ENCODE measurements at places on chromosomes 5 and 9.

DNA sequence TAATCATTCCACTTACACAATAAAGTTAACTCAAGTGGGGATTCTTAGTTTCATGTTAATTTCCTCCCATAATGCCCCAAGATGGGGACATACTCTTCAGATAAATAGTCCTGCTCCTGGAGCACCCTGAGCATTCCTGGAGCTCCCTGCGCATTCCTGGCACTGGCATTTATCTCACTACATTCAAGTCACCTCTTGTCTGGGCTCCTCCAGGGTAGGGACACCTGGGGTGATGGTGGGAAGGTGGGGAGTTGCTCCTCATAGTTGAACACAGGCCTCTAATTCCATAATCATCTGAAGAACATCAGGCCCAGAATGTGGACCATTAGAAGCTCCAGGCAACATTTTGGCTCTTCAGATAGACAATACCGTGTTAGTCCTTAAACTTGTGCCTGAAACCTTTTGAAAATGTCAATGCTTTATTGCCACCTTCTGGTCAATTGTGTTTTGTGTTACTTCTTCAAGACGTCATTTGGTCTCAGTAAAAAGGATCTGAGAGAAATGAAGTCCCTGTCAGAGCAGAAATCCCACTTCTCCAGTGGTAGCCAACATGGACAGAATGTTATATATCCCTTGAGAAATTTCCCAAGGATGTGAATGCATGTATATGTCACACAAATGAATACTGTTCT lies 14.2 kb upstream of the AGGF1 start:
- DNase-seq = peak; percentile 61

- DNase-seq = no peak
These were observed 112.6 kb upstream of the CCDC112 start for GRCh38 chr5:115409094-115409493.

GRCh38 chr9:27491154-27491553 lies 32.9 kb upstream of the IFNK start:
- no peak for DNase-seq

DNA sequence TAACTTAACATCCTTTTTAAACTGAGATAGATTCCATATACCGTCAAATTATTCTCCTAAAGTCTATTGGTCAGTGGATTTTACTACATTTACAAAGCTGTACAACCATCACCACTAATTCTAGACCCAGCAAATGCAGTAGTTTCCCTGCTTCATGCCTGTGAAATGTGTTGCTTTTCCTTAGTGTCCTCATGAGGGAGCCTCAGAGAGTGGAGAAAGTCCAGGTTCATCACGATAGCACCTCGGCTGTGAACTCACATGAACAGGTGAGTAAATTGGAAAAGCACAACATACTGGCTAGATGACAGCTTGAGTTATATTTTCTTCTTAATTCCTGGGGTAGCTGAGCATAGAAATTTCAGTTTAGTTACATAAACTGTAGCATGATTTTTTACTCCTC lies 653.7 kb downstream of the MTRR start:
- DNase-seq = no peak

DNA sequence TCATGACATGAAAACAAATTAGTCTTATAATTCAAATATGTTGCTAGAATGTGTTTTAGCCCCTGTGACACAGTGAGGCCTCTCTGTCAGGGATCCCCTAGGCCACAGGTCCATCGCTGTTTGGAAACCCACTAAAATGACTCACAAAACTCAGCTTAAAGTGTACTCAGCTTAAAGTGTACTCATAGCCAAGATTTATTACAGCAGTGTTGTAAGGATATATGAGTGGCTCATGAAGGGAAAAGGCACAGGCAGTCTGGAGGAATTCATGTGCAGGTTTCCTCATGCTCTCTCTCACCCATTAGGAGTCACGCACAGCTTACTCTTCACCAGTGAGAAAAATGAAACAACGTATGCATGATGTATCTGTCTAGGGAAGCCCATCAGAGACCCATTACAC lies 24.4 kb upstream of the TGFBI start:
- peak; percentile 96 for DNase-seq

DNA sequence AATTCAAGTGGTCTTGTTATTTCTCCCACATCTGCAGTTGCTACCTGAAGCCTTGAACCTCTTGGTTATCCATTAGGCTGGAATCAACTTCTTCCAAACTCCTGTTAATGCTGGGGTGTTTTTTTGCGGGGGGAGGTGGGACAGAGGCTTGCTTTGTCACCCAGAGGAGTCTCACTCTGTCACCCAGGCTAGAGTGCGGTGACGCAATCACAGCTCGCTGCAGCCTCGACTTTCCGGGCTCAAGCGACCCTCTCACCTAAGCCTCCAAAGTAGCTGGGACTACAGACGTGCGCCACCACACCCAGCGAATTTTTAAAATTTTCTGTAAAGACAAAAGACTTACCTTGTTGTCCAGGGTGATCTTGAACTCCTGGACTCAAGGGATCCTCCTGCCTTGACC lies 4.4 kb downstream of the SCGB3A1 start:
- no peak for DNase-seq

DNA sequence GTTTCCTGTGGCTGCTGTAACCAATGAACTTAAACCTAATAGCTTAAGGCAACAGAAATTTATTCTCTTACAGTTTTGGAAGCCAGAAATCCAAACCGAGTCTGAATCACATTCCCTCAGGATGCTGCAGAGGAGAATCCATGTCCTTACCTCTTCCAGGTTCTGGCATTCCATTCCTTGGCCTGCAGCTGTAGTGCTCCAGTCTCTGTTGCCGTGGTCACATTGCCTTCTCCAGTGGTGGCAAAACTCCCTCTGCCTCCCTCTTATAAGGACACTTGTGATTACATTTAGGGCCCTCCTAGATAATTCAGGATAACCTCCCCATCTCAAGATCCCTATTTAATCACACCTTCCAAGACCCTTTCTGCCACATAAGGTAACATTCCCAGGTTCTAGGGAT lies 88.7 kb upstream of the SHB start:
- DNase-seq = no peak

GRCh38 chr9:38089387-38090165 lies 20.5 kb upstream of the SHB start:
- DNase-seq = no peak

- no peak for DNase-seq
These were observed 939.3 kb downstream of the CDH18 start for GRCh38 chr5:19048726-19049125.

- no peak for DNase-seq
These were observed 127.0 kb downstream of the TENT4A start for GRCh38 chr5:6840136-6840793.

DNA sequence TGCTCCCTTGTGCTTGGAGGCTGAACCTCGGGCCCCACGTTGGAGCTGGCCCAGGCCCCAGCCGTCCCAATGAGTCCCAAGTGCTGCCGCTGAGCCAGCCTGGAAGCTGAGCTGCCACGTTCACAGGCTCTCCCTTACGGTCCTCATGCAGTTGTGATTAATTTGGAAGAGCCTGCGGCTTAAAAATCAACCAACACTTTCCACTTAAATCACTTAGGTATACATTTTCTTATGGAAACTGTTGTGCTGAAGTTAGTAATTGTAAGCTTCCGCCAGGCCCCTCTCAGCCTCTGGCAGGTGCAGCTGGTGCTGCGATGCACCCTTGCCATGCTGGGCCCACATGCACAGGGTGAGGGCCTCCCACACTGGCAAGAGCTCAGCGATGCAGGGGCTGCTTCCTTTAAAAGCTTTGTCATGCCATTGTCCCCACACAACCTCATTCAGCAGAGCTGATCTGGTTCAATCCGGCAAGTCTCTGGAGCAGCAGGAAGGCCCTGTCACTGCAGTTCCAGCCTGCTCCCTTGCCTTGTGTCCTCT lies 61.0 kb downstream of the IPPK start:
- DNase-seq = no peak

DNA sequence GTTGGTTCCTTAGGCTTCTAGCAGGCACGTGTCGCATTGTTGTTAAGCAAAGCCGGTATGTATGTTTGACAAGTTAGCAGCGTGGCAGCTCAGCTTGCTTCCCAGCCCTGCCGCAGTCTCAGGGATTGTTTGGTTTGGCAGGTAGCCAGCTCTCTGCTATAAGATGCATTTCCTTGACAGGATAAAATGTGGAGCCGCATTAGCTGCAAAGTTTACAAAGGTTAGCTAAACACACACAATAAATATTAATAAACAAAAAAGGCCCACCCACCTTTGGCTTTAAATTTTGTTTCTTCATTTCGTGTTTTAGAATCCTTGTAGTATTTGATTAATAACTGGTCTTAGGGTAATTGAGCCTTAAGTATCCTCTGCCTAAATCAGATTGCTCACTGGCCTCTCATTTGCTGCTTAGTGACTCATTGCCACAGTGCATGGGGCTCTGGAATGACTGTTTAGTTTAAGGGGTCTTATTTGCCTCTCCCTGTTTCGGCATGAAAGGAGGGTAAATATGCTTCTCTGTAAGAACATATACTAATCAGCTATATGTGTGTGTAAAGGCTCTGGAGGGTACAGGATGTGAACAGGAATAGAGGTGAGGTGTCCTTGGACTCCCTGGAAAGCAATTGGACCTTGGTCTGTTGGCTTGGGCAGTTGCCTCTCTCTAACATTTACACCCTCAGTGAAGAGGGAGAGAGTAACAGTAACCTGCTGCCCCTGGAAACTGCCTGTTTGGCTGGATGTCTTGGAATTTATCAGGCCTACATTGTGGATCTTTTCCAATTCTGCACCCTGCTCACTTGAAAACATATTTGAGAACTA lies 122.0 kb downstream of the GDNF start:
- DNase-seq = peak; percentile 88

GRCh38 chr5:15992918-15993317 lies 186.7 kb downstream of the MARCHF11 start:
- DNase-seq = peak; percentile 67

DNA sequence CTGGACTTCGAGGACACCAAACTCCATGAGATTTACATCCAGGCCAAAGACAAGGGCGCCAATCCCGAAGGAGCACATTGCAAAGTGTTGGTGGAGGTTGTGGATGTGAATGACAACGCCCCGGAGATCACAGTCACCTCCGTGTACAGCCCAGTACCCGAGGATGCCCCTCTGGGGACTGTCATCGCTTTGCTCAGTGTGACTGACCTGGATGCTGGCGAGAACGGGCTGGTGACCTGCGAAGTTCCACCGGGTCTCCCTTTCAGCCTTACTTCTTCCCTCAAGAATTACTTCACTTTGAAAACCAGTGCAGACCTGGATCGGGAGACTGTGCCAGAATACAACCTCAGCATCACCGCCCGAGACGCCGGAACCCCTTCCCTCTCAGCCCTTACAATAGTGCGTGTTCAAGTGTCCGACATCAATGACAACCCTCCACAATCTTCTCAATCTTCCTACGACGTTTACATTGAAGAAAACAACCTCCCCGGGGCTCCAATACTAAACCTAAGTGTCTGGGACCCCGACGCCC lies 1.3 kb downstream of the PCDHGC3 start:
- no peak for DNase-seq

GRCh38 chr5:7653046-7653445 lies 197.9 kb downstream of the CFAP90 start:
- no peak for DNase-seq

DNA sequence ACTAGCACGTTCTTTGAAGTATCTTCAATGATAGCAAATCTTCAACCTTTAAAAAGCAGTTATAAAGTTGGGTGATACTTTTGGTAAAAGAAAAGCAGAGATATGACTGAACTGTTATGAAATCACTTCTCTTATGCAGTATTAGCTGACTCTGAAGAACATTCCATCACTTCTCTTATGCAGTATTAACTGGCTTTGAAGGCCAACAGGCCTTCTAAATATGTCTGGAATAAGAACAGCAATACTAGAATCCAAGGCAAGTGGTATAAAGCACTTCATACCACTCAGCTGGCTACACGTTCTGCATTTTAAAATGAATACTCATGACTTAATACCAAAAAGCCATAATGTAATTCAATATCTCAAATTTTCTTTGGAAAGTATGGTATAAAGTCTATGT lies 17.3 kb downstream of the SKIC3 start:
- no peak for DNase-seq

DNA sequence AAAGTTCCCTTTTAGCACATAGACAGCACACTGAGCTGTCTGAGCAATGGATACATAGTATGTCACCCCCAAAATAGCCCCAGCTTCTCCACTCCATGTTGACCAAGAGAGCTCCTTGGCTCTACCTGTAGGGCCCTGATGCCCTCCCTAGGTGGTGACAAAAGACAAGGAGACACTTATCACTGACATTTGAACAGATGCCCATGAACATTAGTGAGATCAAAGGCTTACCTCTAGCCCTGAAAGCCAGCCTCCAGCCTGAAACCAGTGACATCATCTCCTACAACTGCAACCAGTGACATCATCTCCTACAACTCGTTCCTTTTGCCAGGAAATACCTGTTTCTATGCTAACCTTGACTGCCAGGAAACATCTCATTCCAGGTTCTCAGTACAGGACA lies 122.7 kb downstream of the FSTL4 start:
- no peak for DNase-seq

- DNase-seq = no peak
These were observed 1.7 kb downstream of the SRD5A1 start for GRCh38 chr5:6634788-6635430.

- peak; percentile 69 for DNase-seq
These were observed 30.0 kb upstream of the PSD2 start for GRCh38 chr5:139765409-139766217.

DNA sequence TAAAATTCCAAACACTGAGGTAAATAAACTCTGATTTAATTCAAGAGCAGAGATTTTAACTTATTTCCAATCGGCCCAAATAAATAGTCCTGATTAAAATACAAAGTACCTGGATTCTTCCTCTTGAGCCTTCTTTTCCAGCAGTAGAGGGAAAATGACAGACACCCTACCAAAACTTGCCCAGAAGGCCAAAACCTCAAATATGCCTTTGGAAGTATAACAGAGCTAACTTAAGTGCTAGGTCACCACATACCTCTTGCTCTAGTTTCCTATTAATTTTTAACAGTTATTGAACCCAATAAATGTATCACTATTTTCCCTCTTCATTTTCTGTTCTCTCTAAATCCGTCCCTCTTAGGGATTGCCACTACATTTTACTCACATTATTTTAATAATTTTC lies 1.4 kb downstream of the BAAT start:
- DNase-seq = no peak

- no peak for DNase-seq
These were observed 139.9 kb downstream of the PALM2AKAP2 start for GRCh38 chr9:109919736-109920408.

Data from fibroblast of upper back skin (primary cell).